CD4-positive, alpha-beta T cell treated with Interleukin-12 subunit alpha and Interleukin-12 subunit beta, for 1 hour (primary cell): ENCODE measurements at places on chromosomes 12 and 14.

DNA sequence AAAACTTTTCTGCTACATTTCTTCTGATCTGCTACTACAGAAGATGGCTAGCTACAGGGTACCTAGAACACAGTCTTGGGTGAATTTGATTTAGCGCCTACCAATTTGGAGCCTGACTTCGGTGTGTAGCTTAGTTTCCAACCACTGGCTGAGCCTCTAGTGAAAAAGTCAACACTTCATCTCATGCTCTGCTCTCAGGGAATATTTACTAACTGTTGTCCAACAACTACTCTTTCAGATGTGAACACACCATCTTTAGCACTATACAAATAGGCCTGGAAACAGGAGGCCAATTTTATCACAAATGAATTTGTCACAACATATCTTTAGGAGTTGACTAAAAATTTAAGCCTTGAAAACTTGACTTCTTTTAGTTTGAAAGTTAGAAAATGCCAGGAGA is 167.9 kb downstream of the NELL2 start:
- DNase-seq = no peak

- no peak for DNase-seq
These were observed 163.3 kb upstream of the NTF3 start for GRCh38 chr12:5268424-5269210.

- DNase-seq = no peak
These were observed 8.5 kb downstream of the BTG1 start for GRCh38 chr12:92136965-92137721.

DNA sequence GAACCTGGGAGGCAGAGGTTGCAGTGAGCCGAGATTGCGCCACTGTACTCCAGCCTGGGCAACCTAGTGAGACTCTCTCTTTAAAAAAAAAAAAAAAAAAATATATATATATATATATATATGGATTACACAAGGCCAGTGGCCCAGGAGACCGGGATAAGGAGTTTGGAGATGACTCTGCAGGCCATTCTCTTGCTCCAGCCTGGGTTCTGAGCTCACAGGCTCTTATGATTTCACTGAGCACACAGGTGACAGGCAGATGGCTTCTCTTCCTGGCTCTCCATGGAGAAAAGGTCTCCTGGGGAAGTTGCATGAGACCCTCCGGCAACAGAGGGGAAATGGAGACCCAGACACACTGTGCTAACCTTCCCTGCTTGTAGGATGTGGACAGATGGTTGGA is 98.7 kb upstream of the VASH1 start:
- DNase-seq = no peak

- DNase-seq = no peak
These were observed 373.9 kb downstream of the ALG10 start for GRCh38 chr12:34396006-34396860.

- no peak for DNase-seq
These were observed 6.6 kb downstream of the NCKAP5L start for GRCh38 chr12:49821373-49822287.

GRCh38 chr14:34711169-34711568 is 3.2 kb downstream of the CFL2 start:
- DNase-seq = no peak

- DNase-seq = no peak
These were observed 108.1 kb downstream of the GLT1D1 start for GRCh38 chr12:128961308-128961902.

- DNase-seq = no peak
These were observed 163.2 kb downstream of the DYRK2 start for GRCh38 chr12:67811437-67812361.

- no peak for DNase-seq
These were observed 41.7 kb downstream of the SMIM41 start for GRCh38 chr12:52120951-52121823.
